SHP77 treated with DMSO at 0.1 percent for 48 hours (cell line): ENCODE measurements at places on chromosomes 12 and 14.
A peak's percentile ranks its signal among the peaks of the same experiment; 100 is the strongest.

GRCh38 chr12:104951759-104952509, 6.2 kb downstream of the SLC41A2 start:
- no peak for DNase-seq

- DNase-seq: no peak
Measured at GRCh38 chr14:95111507-95112164, 45.7 kb downstream of the DICER1 start.

GRCh38 chr12:66190519-66191370, 1.7 kb downstream of the IRAK3 start:
- DNase-seq: no peak

DNA sequence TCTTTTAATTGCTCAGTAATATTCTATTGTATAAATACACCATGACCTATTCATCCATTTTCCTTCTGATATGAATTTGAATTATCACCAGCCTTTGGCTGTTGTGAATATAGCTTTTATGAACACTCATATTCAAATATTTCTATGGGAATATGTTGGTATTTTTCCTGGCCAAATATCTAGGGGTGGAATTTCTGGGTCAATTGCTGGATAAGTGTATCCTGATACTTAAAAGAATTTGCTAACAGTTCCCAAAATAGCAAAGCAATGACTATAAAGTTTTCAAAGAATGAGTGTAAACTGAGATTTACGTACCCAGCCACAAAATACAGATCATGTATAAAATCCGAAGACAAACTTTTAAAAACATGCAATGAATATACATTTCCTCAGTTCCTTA, 148.7 kb upstream of the CLEC14A start:
- DNase-seq: no peak

DNA sequence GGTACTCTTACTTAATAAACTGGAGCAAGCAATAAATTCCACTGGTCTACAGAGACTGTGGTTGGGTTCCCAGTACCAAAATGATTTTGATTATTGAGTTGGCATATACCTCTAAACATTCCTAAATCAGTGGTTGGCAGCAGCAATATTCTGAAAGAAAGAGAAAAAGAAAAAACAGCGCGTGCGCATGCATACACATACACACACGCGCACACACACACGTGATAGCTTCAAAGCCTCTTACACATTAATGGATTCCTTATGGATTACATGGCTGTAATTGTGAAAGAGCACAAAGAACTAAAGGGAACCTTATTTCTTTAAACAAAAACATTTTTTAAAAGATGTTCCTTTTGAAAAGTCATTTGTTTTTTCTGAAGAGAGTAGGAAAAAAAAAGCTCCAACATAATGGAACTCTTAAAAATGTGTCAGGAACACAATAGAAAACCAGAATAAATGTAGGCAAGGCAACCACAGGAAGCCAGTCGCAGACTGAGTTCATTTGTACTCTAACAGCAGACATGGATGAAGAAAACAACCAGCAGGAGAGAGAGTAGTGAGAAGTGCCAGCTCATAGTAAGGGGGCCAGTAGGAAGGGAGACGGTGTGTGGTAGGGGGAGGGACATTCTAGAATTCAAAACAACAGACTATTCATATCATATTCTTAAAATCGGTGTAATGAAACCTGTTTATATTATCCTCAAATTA, 80.0 kb downstream of the DRAM1 start:
- DNase-seq: no peak

DNA sequence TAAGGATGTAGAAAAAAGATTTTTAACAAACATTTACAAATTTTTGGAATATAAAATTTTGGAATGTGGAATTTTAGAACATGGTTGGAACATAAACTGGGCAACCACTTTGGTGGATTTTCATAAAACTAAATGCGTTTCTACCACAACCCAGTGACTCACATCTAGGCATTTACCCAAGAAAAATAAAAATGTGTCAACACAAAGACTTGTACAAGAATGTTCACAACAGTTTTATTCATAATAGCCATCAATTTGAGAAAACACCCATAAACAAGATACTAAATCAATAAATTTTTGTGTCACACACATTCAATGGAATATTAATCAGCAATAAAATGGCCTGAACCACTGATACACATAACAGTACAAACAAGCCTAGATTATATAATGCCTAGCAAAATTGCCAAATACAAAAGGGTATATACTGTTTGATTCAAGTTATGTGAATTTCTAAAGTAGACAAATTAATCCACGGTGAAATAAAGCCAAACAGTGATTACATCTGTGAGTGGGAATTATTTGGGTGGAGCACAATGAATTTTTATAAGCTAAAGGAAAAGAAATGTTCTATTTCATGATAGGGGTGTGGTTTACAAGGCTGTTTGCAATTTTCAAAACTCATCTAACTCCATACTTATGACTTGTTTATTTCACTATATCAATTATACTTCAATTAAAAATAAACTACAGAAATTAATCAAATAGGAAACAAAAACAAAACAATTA, 415.2 kb upstream of the OR4E1 start:
- DNase-seq: no peak

GRCh38 chr14:72590577-72590976, 303.3 kb downstream of the DPF3 start:
- no peak for DNase-seq

DNA sequence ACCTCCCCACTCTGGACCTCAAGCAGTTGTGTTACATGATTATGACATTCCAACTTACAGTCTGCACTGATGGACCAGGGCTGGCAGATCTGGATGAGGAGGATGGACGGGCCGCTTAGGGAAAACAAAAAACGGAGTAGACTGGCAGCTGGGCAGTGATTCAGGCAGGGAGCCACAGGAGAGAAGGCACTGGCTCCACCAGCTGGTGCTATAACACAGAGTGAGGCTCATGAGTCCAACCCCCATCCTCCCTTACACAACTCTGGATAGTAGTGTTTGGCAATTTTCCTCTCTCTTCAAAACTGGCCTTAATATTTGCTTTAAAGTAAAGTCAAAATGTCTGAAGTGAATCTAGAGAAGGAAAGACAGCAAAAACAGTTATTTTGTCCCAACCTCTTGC, 9.7 kb upstream of the RIC8B start:
- peak; percentile 6 for DNase-seq

GRCh38 chr12:103924761-103925641, 5.2 kb upstream of the HSP90B1 start:
- peak; percentile 35 for DNase-seq

DNA sequence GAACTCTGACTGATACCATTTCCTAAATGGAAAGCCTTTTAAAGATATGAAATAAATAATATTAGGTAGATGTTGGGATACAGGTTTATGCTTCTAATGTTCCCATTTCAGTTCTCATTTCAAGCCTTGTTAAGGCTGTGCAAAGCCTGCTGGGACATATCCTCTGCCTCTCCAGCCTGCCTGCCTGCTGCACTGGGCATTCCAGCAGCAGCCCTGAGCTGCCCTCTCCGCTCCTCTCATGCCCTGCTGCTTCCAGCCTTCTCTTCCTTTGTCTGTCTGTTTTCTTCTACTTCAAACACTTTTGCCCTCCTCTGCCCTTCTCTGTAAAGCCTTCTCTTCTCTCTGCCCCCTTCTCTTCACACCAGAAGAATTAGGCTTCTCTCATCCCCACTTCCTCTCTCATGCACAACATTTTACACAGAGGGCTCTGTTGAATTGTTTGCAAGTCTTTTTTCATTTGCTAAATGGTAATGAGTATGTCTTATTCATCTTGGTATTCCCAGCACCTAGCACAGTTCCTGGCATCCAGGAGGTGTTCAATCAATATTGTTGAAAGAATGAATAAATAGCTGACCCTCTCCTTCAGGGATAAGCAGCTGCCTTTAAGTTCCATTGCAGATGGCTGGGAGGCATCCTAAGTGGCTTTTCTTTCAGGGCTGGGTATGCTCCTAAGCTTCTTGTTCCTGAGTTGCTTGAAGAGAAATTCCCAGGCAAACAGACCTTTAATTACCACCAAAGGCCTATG, 292.3 kb downstream of the TMEM117 start:
- DNase-seq: no peak

GRCh38 chr14:24808412-24808811, 174.4 kb upstream of the GZMB start:
- no peak for DNase-seq

DNA sequence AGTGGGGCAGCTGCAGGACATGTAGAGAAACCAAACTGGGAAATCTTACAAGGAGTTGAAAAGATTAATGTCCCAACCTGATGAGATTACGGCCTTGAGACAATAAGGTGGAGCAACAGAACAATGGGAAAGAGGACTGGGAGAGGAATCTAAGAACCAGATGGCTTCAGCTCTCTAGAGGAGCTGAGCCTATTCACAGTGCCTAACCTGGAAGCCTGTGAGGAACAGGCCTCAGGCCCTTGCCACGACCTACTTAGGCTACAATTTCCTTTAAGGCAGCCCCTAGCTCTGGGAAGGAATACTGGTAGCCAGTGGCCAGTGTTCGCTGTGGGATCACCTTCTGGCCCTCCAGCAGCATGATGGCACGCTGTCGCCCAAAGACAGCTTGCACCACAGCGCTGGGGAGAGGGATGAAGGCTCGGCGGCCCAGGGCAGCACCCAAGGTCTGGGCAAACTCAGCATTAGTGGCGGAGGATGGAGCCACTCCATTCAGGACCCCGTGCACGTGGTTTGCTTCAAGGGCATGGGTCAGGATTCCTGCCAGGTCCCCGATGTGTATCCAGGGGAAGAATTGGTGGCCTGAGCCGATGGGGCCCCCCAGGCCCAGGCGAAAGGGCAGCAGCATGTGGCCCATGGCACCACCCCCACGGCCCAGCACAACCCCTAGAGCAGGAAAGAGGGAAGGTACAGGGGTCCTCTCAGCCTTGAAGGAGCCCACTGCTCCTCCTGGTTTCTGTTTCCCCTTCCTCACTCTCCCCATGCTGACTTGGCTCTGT, 2.6 kb downstream of the SDR39U1 start:
- DNase-seq: no peak

DNA sequence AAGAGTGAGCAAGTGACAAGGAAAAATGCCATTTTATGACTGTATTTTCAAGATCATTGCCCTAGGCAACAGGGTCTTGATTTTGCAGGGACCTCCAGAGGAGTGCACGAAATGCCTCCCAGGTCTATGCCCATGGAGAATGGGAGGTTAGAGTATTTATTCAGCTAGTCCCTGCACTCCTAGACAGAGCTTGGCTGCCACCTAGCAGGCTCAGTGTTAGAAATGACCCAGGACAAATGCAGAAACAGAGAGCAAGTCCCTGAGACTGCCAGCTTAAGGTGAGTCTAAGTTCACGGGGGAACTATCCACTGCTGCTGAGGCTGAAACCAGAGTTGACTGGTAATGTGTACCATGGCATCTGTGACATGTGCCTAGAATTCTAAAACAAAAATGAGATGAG, 506.4 kb downstream of the MED13L start:
- DNase-seq: no peak

DNA sequence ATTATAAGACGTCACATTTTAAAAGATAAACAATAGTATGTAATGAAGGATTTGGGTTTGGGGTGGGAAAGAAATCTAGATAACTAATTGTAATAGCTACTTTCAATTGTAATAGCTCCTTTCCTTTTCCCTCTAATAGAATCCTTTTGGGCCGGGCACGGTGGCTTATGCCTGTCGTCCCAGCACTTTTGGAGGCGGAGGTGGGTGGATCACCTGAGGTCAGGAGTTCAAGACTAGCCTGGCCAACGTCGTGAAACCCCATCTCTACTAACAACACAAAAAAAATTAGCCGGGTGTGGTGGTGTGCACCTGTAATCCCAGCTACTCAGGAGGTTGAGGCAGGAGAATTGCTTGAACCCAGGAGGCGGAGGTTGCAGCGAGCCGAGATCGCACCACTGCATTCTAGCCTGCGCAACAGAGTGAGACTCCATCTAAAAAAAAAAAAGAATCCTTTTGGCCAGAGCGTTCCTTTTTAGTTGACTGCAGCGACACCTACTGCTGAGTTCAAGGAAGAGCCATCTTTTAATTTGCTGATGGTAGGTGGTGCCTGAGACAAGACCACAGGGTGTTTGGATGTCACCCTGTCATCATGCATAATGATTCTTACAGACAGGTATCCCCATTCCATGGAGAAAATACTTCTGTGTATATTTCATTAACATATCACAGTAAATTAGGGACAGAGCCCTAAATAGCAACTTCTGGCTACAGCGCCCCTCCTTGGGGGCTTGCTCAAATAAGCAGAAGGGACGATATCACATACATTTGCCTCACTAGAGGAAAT, 79.5 kb downstream of the ARMH4 start:
- peak; percentile 74 for DNase-seq

GRCh38 chr12:106321139-106321850, 18.8 kb downstream of the TCP11L2 start:
- no peak for DNase-seq

- no peak for DNase-seq
Measured at GRCh38 chr14:89178800-89179535, 238.1 kb downstream of the FOXN3 start.

GRCh38 chr14:68584786-68585185, 208.1 kb downstream of the ZFP36L1 start:
- no peak for DNase-seq

GRCh38 chr12:15855646-15856045, 26.5 kb upstream of the STRAP start:
- no peak for DNase-seq

DNA sequence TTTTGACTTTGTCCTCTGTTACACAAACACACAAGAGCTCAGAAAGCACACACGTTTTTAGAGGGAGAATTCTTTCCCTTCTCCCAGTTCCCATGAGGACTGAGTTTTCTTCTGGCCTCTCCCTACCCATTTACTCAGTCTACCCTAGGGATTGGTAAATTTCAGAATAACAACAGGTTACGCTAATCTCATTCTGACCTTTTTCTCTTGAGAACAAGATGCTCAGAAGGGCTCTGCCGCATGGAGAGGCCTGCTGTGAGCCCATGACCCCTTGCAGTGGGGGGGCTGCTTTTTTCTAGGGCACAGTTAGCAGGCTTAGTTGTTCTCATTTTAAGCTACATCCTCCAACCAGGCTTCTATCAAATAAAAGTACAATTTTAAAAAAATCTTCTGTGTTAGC, 69.5 kb downstream of the GPR135 start:
- DNase-seq: no peak

DNA sequence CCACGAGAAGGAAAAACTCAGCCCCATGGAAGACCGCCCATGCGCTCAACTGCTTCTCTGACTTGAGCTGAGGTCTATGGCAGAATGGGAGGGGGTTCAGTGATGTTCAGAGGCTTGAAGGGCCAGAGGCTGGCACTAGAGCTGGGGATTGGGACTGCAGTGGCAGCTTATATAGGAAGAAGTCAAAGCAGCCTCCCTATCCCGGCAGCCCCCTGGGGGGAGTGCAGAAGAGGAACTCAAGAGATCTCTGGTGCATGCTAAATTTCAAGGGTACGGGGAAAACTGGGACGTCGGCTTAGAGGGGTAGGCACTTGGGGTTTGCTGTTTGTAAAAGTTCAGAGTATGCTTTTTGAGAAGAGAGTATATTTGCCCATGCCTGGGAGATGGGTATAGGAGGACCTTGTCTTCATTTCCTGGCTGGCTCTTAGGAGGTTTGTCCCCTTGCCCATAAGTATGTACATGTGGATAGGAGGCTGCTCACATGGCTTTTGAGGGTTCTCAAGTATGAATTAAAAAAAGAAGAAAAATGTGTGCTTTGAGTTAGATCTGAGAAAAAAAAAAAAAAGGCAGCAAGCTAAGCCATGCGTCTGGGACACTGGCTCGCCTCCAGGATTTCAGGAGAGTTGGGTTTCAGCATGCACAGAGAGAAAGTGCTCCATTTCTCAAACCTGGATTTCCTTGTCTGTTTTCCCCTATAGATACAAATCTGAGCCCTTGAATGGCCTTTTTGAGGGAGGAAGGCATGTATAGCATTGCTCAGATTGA, 3.2 kb upstream of the MEG3 start:
- no peak for DNase-seq
